Endothelial cell of umbilical vein (primary cell): ENCODE measurements at places on chromosomes 2 and 18.

GRCh38 chr2:209411718-209412117, 12.1 kb upstream of the MAP2 start:
- DNase-seq = no peak

GRCh38 chr2:15198051-15198450, 363.1 kb downstream of the NBAS start:
- DNase-seq = no peak

GRCh38 chr2:24540011-24540477, 49.0 kb downstream of the NCOA1 start:
- no peak for DNase-seq

DNA sequence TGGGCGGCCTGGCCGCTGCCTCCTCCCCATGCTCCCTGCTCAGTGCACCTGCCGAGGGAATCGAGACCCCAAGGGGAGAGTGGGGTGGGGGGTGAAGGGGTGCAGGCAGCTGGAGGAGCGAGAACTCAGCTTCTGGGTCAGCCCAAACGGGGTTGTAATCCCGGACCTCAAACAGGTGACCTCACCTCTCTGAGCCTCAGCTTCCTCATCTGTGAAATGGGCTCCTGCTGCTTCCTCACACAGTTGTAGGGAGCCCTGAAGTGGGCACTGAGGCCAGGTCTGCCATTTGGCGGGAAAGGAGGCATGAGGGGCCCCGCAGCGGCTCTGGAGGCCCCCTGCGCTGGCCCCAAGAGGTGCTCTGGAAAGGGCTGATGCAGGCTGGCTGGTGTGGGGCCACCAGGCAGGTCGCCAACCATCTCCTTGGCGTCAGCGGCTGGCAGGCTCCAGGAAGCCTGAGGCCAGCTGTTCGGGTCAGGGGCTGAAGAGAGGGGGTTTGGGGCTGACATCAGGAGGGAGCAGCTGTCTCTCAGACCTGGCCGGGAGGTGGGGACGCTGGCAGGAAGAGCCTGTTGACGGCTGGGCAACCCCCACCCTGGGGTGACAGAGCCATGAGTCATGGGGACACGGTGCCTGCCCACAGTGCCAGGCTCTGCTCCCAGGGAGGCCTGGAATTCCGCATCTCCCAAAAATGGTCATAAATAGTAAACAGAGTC, 4.9 kb downstream of the KLHL30 start:
- no peak for DNase-seq

DNA sequence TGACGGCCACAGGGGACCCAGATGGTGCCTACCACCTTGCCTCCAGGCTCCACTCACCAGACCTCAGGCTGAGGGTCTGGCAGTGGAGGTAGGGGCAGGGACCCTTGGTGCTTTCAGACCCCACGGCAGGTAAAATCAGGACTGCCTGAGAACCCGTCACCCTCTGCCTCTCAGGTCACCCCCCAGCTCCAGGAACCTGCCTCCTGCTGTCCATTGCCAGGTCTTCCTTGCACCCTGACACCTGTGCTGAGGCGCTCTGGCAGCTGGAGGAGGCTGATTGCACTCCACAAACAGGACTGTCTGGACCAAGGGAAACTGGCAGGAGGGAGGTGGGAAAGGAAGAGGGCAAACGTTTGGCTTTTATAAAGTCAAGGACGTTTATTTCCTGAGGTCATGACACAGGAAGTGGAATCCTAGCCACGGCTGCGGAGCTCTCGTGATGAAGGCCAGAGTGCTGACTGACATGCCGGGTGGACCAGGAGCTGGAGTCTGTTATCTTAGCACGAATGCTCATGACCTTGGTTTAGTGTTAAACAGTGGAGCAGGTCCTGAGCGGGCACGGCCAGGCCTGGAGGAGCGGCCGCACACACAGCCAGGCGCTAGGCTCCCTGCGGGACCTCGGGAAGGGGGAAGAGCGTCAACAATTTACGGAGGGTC, 40.5 kb downstream of the ANO7 start:
- peak; percentile 14 for DNase-seq

- peak; percentile 83 for DNase-seq
Measured at GRCh38 chr2:157056200-157056676, 201.3 kb upstream of the GALNT5 start.

GRCh38 chr2:44957656-44958327, 16.3 kb downstream of the SIX3 start:
- no peak for DNase-seq

GRCh38 chr2:129369437-129369836, 610.0 kb upstream of the RAB6C start:
- DNase-seq = no peak

DNA sequence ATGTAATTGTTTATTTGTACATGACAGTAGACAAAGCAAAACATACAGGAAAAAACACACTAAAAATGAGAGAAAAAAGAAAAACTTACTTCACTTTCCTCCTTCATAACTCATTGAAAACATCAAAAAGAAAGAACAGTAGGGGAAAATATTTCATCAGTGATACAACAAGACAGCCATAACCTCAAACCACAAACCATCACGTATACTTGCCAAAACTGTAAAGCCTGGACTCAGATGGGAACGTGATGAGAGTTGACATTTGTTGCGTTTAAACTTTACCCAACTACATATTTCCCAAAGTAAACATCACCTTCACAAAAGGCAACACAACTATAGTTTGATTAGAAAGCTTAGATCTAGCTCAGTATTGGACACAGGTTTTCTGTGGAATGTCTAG, 278.2 kb upstream of the COL3A1 start:
- no peak for DNase-seq

DNA sequence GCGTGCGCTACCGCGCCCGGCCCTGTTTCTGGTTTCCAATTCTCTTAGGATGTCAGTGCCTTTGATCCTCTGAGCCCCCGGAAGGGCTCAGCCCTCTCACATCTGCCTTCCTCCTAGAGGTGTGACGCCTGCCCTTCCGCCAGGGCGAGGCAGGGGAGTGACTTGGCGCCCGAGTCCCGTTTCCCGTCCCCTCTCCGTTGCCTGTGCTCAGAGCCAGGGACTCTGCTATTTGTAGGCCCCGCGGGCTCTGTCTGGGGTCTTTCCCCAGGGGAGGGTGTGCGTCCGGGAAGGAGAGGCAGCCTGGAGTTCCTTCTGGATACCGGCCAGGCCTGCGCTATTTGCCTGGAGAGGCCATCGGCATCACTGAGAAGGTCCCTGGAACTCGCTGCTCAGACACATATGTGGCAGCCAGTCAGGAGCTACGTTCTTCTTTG, 103.7 kb upstream of the TAF1B start:
- no peak for DNase-seq

DNA sequence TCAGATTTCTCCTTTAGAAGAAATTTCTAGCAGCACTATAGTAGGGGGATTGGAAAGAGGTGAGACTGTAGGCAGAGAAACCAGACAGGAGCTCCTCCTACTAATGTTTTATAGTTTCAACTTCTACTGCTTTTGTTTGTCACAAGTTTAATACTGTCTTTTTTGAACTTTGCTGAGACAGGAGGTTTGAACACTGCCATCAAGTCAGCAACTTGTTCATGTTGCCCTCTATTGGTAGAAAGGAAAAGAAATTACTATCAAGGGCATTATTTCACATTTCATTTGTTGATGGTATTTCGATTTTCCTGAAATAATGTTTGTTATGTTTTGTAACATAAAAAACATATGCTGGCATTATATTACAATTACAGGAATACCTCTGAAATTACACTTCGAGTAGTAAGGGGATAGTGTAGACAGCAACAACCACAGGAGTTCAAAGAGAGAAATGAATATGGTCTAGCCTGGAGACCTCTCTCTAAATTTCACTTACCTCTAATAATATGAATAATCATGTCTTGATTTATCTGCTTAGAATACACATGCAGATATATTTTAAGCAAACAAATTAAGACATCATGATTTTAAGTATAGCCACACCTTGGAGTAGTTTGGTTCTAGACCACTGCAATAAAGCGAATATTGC, 12.4 kb upstream of the CCDC88A start:
- DNase-seq = peak; percentile 58
